ENCODE measurements at places on chromosomes 16 and 17.

GRCh38 chr16:88343271-88343791, 39.4 kb upstream of the ZNF469 start:
- no peak for DNase-seq

DNA sequence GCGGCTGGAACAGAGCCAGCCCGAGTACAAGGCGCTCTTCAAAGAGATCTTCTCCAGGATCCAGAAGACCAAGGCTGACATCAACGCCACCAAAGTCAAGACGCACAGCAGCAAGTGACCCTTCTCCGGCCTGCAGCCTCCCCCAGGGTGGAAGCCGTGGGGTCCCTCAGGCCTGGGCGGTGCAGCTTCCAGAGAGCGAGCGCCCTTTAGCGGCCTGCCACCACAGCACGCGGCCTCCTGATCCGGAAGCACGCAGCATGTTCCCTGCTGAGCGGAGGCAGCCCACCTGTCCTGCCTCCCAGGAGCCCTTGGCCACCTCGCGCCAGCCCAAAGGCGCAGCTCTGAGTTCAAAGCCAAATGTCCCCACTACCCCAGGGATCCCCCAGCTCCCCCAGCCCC, 8.5 kb upstream of the MRPL58 start:
- no peak for DNase-seq

DNA sequence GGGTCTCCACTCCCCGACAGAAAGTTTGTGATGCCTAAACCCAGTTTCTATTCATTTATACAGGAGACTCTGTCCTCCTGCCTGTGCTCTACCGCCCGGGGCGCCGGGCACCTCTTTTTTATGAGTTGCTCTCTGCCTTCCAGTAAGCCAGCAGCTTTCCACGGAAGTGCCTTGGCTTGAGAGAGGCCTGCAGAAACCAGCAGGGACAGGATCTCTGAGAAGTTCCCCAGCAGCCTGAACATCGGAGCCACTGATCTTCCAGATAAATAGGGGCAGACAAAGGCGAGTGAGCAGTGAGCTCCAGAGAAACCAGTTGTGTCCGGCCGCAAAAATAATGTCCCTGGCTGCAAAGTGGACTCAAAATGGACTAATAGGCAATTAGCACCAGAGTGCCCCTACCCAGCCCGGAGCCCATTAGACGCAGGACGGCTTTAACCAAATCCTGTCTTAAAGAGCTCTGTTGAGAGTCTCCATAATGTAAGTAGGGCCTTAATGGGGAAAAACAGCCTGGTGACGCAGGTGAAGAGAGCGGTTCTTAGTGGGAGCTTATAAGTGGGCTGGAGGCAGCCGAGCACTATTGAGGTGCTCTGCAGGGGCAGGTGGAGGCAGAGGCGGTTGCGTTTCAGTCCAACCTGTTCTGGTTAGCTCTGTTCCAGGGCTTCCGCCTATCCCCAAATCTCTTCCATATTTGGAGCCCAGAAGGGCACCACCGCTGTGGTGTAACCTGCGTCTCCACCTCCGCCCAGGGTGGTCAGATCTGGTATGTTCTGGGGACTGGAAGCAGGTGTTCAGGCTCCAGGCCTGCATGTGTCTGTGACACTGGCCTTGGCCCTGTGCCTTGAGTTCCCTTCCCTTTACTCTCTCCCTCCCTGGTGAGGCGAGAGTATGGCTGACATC, 74.1 kb downstream of the NT5M start:
- DNase-seq, result no peak

- no peak for DNase-seq
Observed at GRCh38 chr17:13204607-13205237, 186.9 kb upstream of the ELAC2 start.

GRCh38 chr16:51155199-51155607, 4.1 kb upstream of the SALL1 start:
- DNase-seq, result no peak

GRCh38 chr16:24013864-24014645, 178.3 kb downstream of the PRKCB start:
- DNase-seq, result peak; percentile 27

- peak; percentile 49 for DNase-seq
Observed at GRCh38 chr17:77281122-77281903, 140.5 kb downstream of the SEC14L1 start.

DNA sequence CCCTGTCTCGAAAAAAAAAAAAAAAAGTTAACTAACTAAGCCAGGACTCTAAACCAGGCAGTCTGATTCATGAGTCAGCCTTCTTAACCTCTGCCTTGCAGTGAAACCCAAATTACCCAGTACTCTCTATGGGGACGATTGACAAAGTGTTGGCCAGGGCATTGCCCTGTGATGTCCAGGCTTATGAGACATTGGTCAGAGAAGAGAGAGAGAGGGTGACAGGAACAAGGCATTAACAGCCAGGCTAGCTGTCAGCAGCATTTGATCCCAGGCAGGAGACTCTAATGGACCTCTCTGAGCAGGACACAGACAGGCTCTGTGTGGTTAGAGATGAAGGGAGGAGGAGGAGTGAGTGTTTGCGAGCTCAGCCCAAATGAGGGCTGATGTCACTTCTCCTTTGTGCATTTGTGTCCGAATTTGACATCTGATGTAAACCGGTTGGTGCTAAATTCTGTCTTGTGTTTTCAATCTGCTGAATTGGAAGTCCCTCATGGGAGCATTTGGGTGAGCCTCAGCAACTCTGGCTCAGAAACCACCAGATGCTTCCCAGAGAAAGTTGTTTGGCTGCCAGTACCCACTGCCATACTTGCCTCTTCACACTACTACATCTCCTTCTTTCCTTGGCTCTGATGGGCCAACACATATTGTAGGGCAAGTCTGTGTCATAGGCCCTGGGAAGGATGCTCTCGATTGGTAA, 4.3 kb upstream of the MYL4 start:
- no peak for DNase-seq

GRCh38 chr17:38970804-38971203, 3.6 kb upstream of the FBXO47 start:
- no peak for DNase-seq

GRCh38 chr16:16127469-16128116, 95.7 kb downstream of the ABCC6 start:
- peak; percentile 63 for DNase-seq
